Activated CD8-positive, alpha-beta memory T cell treated with anti-CD3 and anti-CD28 coated beads, Interleukin-2, amount 50 U/mL, for 4 hours (primary cell): ENCODE measurements at places on chromosomes 1 and 21.

DNA sequence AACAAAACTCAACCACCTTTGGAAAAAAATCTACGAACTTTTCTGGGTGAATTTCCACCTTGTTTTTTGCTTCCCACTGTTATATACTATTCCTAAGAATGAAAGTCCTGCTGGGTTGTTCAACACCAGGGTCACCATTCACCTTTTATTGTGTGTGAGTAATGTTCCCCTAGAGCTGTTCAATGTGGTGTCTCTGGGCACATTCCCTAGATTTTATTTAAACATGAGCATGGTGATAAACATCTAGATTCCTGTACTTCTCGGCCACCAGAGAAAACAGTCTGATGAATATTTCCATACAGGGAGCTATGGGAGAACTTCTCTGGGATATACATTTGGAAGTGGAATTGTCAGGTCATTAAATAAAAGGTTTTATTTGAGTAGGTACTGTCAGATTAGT lies 13.0 kb downstream of the FMN2 start:
- no peak for DNase-seq

- DNase-seq: no peak
These were observed 33.6 kb upstream of the RAVER2 start for GRCh38 chr1:64711266-64711665.

DNA sequence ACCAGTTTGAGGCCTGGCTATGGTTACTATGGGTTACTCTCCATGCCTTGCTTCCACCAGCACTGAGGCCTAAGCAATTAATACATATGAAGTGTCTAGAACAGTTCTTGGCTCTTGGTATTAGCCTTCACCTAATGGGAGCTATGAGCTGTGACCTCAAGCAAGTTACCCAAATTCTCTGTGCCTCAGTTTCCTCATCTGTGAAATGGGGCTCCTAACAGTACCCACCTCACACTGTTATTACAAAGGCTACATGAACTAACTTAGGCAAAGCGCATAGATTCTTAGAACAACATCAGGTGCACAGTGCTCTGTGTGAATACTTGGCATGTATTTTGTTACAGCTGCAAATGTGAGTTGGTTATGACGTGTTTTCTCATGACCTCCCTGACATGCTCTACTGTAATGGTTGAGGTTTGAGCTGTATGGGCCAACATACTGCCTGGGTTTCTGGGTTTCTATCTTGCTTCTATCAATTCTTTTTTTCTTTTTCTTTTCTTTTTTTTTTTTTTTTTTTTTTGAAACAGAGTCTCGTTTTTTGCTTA lies 26.5 kb downstream of the CDCP2 start:
- DNase-seq: no peak

DNA sequence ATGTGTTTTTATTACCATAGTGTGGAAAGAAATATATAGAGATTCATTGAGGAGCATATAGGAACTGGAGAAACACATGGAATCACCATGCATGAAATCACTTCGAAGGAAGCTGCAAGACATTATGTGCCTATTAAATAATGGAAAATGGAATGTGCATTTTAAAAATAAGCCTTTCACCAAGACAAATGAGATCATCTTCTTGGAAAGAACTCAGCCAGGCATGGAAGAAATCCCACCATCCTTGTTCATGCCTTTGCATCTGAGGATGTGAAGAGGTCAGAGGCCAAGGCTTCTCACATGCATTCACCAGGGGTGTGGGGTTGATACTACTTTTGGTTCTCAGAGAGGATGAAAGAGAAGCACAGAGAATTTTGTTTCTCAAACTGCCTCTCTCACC lies 50.0 kb downstream of the C1orf198 start:
- DNase-seq: no peak

GRCh38 chr21:31520561-31521098 lies 138.9 kb upstream of the SOD1 start:
- no peak for DNase-seq

GRCh38 chr1:201559679-201560162 lies 20.8 kb downstream of the NAV1 start:
- DNase-seq: peak; percentile 65

DNA sequence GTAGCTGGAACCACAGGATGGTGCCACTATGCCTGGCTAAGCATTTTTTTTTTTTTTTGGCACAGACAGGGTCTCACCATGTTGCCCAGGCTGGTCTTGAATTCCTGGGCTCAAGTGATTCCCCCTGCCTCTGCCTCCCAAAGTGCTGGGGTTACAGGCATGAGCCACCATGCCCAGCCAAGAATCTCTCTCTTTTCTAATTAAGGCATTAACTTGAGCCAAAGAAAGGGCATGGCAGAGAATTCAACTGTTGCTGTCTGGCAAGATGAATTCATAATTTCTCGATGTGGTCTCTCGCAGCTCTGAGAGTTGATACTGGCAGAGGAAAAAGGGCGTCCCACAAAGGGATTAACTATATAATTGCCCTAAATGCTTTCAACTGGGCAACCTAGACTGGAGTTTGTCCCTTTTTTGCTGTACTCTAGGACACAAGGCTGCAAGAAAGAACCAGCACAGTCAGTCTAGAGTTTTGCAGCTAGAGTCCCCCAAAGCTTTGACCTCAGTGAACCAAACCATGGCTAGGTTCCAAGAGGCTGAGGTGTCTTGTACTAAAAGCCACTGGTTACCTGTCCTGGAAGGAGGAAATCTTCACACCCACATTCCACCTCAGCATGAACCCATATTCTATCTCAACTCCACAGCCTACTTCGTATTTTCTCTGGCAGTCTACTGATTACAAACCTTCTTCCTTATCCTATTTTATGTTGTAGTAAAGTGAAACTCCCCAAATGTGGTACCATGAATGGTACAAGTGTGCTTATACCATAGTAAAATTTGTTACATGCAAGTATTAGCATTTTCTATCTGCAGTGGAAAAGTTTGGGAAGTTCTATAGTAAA lies 51.2 kb downstream of the OPTC start:
- no peak for DNase-seq

DNA sequence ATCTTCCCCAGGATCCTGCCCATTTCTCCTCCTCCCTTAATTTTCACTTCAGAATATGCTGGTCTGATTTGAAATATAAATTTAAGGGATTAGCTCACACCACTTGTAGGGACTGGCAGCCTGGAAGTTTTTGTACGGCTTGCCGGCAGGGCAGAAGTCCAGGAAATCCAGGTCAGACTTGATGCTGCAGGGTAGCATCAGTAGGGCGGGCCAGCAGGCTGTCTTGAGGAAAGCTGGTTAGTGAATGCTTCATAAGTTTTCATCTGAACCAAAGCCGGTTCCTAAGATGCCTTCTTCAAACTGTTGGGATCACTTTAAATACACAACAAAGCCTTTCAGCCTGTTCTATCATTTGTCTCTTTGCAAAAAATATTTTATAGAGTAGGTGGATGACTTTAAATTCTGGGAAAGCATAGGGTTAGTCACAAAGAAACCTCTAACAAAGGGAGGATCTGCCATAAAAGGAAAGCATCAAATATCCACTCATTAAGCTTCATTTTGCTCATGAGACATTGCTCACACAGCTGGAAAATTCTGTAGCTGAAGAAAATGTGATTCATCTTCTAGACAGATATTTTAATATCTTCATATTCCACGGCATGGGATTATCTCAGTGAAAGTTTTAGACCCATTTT lies 90.7 kb upstream of the GFI1 start:
- no peak for DNase-seq

DNA sequence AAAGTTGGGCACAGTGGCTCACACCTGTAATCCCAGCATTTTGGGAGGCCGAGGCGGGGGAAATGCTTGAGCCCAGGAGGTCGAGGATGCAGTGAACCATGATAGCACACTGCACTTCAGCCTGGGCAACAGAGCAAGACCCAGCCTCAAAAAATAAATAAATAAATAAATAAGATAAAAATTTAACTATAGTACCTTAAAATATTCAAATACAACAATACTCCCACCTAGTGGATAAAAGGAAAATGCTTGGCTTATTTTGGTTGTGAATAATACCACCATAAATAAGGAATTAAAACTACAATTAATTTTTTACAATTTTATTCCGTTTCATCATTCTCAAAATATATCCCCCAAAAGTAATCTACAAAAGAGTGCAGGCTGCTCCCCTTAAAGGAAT lies 8.1 kb downstream of the PSMG1 start:
- no peak for DNase-seq

DNA sequence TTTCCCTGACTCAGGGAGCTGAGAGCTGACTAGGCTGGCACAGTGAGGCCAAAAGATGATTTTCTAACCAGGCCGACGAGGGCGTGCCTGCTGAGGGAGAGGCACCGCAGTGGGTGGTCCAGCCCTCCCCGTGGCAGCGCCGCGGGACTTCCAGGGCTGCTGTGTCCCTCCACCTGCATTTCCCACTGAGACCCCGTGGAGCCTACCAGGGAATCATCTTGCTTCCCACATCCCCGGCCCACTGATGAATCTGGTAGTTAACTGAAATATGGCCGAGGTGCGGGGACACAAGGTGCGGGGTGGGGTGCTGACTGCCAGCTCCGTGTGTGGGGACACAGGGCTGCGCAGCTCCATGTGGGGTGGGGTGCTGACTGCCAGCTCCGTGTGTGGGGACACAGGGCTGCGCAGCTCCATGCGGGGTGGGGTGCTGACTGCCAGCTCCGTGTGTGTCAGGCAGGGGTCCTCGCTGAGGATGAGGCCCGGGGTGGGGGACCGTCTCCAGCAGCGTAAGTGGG lies 10.4 kb downstream of the WRAP73 start:
- no peak for DNase-seq

DNA sequence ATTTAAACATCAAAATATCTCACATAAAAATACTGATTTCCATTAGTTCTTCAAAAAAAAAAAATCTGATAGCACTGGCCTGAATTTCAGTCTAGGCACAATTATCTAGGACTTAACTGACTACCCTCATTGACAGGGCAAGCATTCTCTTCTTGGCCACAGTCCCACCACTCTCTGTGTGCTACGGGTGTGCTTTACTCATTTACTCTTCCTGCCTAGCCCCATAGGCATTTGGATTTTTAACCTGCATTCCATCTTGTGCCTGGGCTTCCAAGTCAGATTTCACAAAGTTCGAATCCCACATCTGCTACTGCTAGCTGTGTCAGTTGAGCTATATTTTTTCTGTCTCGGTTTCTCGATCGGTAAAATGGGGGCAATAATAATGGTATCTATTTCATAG lies 38.0 kb downstream of the PTPN14 start:
- no peak for DNase-seq

- no peak for DNase-seq
These were observed 579 bp upstream of the SLC19A1 start for GRCh38 chr21:45542667-45543370.

GRCh38 chr1:111895469-111895868 lies 94.0 kb downstream of the KCND3 start:
- no peak for DNase-seq

GRCh38 chr1:171748651-171749050 lies 6.8 kb upstream of the VAMP4 start:
- DNase-seq: no peak

DNA sequence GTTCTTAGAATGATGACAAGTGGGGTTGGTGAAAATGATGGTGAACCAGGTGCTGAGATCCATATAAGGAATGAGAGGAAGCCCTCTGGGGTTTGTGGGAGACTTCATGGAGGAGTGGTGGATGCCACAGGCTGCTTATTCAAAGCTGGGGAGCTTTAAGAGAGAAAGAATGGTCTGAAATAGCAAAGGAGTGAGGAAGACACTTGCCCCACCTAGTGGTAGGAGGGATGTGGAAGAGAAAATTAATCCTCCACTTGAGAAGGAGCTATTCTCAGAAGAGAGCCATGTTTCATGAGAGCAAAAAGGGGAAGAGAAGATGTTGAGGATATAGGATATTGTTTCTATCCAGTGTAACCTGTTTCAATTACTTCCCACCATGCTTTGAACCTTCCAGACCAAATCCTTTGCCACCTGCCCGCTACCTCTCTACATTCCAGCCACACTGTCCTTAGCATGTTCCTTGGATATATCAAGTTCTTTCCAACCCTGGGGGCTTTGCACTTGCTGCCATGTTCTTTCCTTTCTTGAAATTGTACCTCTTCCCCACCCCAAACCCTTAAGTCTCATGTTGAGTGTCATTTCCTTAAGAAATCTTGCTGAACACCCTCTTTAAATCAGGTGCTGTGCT lies 19.6 kb upstream of the ZNF648 start:
- no peak for DNase-seq

- DNase-seq: no peak
These were observed 14.4 kb upstream of the NOS1AP start for GRCh38 chr1:162055062-162055461.

DNA sequence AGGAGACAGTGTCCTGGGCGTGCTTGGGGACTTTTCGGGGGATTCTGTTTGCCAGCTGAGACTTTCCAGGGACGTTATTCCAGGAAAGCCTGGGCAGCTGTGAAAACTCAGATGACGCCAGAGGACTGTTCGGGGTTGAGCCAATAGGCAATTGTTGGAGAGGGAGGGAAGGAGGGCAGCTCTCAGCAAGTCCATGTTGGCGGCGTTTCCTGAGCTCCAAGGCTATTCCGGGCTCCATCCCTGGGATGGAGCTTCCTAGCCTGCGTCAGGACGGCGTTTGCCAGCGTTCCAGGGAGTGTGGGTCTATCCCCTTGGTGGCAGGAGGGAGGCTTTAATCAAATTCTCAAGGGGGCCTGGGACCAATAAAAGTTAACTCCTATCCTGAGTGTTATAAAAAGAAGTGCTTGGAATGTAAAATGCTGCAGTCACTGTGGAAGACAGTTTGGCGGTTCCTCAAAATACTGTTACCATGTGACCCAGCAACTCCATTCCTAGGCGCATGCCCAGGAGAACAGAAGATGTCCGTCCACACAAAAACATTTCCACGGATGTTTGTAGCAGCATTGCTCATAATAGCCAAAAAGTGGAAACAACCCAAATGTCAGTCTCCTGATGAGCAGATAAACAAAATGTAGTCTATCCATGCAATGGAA lies 15.2 kb downstream of the SLC27A3 start:
- DNase-seq: peak; percentile 12

GRCh38 chr21:37153196-37153934 lies 80.3 kb downstream of the TTC3 start:
- no peak for DNase-seq

DNA sequence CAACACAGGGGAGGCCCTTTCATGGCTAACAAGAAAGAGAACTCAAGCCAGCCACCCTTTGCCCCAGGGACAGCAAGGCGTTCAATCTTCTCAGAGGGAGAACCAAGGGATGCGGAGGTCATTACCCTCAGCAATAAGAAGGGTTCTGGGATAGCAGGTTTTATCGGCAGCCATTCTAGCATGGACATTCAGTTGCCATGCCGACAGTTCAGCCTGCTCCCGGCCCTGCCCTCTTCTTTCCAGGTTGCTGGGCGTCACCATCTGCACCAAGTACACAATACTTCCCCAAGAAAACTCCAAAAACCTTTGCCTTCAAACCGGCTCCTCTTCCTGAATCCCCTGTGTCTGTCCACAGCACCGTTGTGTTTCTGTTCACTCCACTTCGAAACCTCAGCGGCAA lies 47.1 kb downstream of the SYT2 start:
- no peak for DNase-seq

- DNase-seq: no peak
These were observed 3.5 kb downstream of the EPHX1 start for GRCh38 chr1:225813214-225813964.

DNA sequence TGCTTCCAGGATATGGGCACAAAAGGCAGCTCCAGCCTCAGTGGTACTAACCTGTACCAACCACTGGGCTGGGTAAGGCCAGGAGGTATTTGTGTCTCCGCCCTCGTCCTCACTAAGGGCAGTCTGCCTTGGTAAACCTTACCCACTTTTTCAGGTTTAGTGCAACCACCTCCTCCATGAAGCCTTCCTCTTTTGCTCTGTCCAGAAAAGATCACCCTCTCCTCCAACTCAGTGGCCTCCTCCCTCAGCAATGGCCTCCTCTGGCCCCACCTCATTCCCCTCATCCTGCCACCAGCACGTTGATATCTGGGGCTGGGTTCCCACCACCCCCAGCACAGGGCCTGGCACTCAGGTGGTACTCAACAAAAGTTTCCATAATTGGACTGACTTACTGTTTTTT lies 161.5 kb downstream of the GRIK3 start:
- no peak for DNase-seq
